ENCODE measurements at places on chromosomes 3 and 15.

DNA sequence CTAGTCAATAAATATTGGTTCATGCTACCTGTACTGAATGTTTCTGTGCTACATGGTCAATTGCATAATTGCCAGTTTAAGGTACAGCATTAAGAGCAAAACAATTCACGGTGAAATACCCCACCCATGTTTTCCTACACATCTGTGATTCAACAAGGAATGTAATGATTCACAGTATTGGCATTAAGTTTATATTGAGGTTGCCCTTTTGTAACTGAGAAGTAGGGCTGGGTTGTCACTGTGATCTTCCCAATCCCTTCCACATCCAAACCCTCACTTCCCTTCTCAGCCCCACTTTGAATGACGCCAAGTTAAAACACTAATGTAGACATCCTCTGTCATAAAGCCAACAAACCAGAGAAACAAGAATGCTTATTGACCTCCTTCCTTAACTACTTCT is 112.0 kb upstream of the TJP1 start:
- no peak for DNase-seq

DNA sequence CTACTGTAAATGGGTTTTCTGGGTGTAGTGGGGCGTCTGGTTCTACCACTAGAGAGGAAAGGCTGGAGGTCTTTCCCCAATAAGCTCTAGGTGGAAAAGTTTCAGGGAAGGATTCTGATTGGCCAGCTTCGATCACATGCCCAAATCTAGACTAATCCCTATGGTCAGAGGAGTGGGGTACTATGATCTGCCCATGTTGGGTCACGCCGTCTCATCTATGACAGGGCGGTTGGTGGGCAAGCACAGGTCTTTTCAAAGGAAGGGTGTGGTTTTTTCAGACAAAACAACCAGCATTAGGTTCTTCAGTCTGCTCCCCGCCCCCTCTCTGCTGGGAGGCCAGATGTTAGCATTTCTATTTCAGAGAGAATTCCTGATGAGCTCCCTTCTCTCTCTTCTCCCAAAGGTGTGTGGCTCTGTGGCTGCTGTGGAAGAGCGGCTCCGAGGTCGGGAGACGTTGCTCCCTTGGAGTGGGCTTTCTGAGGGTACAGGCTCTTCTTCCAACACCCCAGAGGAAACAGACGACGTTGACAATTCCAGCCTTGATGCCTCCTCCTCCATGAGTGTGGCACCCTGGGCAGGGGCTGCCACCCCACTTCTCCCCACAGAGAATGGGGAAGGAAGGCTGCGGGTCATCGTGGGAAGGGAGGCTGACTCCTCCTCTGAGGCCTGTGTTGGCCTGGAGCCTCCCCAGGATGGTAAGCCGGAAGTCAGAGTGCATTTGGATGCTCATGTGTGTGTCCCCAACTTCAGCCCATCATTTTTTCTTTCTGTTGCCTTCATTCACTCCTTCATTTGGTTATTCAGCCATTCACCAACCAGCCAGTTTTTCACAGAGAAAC is 9.7 kb upstream of the TATDN2 start:
- no peak for DNase-seq

- DNase-seq: no peak
Observed at GRCh38 chr15:68228971-68229385, 550 bp downstream of the CLN6 start.

DNA sequence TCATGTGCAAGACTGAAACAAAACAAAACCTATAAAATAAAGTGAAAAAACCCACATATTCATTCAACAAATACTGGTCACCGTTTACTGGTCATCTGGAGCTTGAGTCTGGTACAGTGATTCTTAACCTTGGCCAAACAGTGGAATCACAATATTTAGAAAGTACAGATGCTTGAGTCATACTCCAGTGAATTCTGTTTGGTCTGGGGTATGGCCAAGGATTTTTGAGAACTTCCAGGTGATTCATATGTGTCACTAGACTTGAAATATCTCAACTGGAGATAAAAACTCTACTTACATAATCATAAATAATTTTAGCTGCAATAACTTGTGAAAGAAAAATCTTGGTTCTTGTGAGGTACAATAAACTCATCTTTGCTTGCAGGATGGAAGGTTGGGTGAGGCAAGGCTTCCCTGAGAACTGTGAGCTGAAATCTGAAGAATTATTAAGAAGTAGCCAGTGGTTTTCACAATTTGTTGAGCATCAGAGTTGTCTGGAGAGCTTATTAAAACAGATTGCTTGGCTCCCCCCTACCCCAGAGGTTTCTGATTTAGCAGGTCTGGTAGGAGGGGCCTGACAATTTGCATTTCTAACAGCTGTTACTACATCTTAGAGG is 9.6 kb downstream of the NEK11 start:
- DNase-seq: no peak

DNA sequence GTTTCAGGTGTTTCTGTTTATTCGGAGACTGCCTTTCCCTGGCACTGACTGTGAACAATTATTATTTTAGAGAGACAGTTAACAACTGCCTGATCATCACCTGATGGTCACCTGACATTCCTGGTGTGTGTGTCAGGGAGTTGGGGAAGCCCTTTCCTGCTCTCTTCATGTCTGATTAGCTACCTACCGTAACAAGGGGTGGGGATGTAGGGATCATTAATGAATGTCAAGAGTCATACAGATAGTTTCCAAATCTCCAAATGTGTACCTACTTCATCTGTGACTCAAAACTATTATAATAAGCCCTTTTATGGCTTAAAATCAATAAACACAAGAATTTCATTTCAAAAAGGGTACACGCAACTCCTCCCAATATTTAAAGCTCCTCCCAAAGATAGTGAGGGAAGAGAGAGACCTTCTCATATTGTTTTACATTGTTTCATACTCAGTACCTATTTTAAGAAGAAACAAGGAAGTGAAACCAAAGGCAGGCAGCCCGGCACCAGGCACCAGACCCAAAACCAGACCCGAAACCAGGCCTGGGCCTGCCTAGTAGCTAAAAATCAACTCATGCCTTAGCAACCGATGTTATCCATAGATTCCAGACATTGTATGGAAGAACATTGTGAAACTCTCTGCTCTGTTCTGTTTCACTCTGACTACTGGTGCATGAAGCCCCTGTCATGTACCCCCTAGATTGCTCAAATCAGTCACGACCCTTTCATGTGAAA is 844.9 kb upstream of the ALCAM start:
- no peak for DNase-seq

- DNase-seq: no peak
Observed at GRCh38 chr15:64274341-64274950, 81.5 kb downstream of the CSNK1G1 start.

GRCh38 chr3:172043233-172043632 is 3.9 kb downstream of the FNDC3B start:
- DNase-seq: no peak

DNA sequence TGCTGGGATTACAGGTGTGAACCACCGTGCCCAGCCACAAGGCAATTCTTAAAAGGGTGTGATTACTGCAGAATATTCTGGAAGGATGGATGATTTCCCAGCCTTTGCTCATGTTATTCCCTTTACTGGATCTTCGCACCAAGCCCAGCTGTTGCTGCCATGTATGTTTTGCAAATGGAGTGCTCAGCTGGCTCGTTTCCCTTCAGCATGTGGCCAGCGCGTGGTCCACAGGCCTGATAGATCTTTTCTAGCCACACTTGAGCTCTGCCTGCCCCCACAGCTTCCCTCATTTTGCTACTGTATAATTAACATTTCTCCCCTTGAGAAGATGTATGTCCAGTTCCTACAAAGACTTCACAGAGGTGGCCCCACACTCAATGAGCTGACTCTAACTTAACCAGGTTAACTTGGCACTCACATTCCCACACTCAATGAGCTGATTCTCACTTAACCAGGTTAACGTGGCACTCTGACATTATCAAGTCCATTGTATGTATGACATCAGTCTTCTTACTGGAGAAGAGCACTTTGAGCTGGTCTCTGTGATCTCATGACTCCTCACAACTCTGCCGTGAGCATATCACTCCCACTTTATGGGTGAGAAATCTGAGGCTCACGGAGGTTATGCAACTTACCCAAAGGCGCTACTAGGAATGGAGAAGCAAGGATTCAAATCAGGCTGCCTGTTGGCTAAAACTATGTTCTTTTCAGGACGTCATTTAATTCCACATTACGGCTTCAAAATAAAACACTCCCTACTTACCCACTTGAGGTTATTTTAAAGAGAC is 49.2 kb downstream of the TM4SF4 start:
- no peak for DNase-seq

Measured in nucleus accumbens (tissue), 56 donors.